ENCODE measurements at places on chromosomes 4 and X. TPM values are rescaled to one million over a fixed set of nuclear protein-coding genes. Genes with fewer than 3 reads are reported as not detected.
A peak's percentile ranks its signal among the peaks of the same experiment; 100 is the strongest.

- H3K27me3 ChIP-seq = no peaks in the 10 kb centered on the region
- H3K36me3 ChIP-seq = no peaks in the 10 kb centered on the region
- H3K4me3 ChIP-seq = peak overlapping the region; percentile 62
These were observed 4.7 kb downstream of the SLIT2 start for GRCh38 chr4:20256381-20256881.

- no peak overlapping the region for H3K27ac ChIP-seq
- no peaks in the 10 kb centered on the region for H3K4me1 ChIP-seq
- H3K4me3 ChIP-seq = no peak overlapping the region
These were observed 132.2 kb upstream of the TRIM2 start for GRCh38 chr4:153071958-153072598.

DNA sequence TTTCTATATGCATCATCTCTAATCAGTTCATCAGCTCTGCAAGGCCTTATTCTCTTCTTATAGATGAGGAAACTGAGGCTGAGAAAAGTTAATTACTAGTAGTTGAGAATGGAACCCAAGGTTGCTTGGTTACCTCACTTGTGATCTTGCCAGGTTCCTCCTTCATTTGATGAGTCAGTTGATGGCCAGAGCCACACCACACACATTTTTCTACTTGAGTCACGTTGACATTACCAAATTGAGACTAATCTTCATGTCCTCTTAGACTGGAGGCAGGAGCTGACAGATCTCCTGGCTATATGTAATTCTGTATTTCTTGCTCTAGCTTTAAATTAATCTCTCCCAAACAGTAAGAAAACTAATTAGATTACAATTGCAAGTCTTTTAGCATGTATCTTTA lies 428.4 kb downstream of the AFF2 start:
- no peak overlapping the region for H3K27ac ChIP-seq
- H3K4me3 ChIP-seq = no peak overlapping the region
- no peak for DNase-seq
- no peaks in the 10 kb centered on the region for H3K36me3 ChIP-seq

GRCh38 chrX:53309837-53310236 lies 28.5 kb upstream of the IQSEC2 start:
- H3K36me3 ChIP-seq = no peaks in the 10 kb centered on the region
- no peaks in the 10 kb centered on the region for H3K4me1 ChIP-seq
- no peaks in the 10 kb centered on the region for H3K27me3 ChIP-seq
- no peak for DNase-seq
- H3K4me3 ChIP-seq = no peak overlapping the region
- no peak overlapping the region for H3K27ac ChIP-seq

DNA sequence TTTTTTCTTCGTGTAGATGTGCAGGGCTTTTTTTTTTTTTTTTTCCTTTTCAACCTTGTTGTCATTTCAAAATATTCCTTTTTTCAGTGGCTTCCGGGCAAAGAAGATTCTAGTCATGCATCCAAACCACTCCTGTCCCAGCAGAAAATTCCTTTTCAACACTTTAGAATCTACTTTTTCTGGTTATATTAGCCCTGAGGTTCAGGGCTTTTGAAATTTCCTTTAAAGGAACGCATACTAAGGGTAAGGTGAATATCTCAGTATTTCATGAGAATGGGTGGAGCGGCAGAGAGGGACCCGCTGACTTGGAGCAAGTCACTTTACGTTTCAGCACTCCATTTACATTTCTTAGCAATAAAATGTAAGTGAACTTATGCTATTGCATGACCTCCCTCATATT lies 15.6 kb upstream of the TENM3 start:
- no peak for DNase-seq
- H3K4me3 ChIP-seq = no peak overlapping the region
- H3K27ac ChIP-seq = no peak overlapping the region
- H3K36me3 ChIP-seq = no peaks in the 10 kb centered on the region

DNA sequence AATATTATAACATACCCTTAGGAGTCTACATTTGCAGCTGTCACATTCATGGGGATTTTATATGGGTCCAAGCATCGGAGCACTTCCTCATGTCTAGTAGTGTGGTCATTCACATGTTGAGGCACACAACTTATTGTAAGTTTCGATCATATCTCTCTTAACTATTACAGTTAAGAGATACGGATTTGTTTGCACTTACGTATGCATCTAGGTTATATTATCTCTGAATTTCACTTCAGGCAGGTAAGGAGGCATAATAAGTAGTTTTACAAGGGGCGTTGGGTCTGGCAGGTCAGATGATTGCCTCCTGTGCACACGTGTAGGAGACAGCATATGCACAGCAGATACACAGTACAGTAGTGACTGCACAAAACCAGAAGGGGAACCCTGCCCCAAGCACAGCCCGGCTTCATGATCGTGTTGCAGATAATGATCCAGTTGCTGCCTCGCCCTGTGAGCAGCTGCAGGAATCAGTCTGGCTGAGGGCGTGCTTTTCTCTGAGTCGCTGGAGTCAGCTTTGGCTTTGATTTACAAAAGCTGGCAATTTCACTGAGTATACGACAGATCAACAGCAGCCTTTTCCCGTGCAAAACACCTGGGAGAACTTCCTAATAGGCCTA lies 302.9 kb upstream of the GATB start:
- H3K27me3 ChIP-seq = no peaks in the 10 kb centered on the region
- no peaks in the 10 kb centered on the region for H3K36me3 ChIP-seq
- DNase-seq = no peak
- no peak overlapping the region for H3K4me3 ChIP-seq
- H3K27ac ChIP-seq = no peak overlapping the region
- H3K4me1 ChIP-seq = no peaks in the 10 kb centered on the region

The FAM90A26 gene
- not detected for total RNA-seq

GRCh38 chrX:131199091-131199490 lies 90.0 kb downstream of the IGSF1 start:
- H3K36me3 ChIP-seq = no peaks in the 10 kb centered on the region
- no peaks in the 10 kb centered on the region for H3K4me1 ChIP-seq
- H3K4me3 ChIP-seq = no peak overlapping the region
- DNase-seq = no peak
- no peaks in the 10 kb centered on the region for H3K27me3 ChIP-seq

The ATP5ME gene
- total RNA-seq = 181 TPM

The TRPC3 gene
- total RNA-seq = 0.98 TPM

GRCh38 chrX:143437439-143437838 lies 79.8 kb downstream of the SPANXN3 start:
- no peak overlapping the region for H3K27ac ChIP-seq
- H3K4me3 ChIP-seq = no peak overlapping the region
- no peaks in the 10 kb centered on the region for H3K36me3 ChIP-seq

The CASP3 gene
- total RNA-seq = 11.3 TPM

The TCEAL4 gene
- 140 TPM for total RNA-seq

GRCh38 chr4:2411786-2412510 lies 6.5 kb downstream of the ZFYVE28 start:
- no peak overlapping the region for H3K4me3 ChIP-seq
- H3K27ac ChIP-seq = no peak overlapping the region
- peaks cover 39% of the 10 kb centered on the region for H3K4me1 ChIP-seq
- H3K36me3 ChIP-seq = no peaks in the 10 kb centered on the region

DNA sequence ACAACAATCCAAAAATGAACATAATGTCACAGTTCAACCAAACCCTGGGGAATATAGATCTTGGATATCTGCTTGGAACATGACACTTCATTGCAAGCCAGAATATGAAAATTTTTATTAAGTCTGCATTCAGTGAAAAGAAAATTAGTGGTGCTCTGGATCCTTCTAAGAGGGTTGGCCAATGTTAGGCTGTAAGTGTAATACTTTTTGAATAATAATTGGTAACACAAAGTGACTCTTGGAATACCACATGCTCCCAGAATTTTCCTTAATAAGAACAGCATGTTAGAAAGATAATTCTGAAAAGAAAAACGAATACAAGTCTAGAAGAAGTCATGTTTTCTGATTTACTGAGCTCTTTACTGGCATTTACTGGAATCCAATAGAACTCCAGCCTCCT lies 175.8 kb downstream of the RASL11B start:
- H3K4me3 ChIP-seq = no peak overlapping the region
- H3K36me3 ChIP-seq = no peaks in the 10 kb centered on the region
- DNase-seq = no peak
- no peaks in the 10 kb centered on the region for H3K4me1 ChIP-seq
- no peak overlapping the region for H3K27ac ChIP-seq

DNA sequence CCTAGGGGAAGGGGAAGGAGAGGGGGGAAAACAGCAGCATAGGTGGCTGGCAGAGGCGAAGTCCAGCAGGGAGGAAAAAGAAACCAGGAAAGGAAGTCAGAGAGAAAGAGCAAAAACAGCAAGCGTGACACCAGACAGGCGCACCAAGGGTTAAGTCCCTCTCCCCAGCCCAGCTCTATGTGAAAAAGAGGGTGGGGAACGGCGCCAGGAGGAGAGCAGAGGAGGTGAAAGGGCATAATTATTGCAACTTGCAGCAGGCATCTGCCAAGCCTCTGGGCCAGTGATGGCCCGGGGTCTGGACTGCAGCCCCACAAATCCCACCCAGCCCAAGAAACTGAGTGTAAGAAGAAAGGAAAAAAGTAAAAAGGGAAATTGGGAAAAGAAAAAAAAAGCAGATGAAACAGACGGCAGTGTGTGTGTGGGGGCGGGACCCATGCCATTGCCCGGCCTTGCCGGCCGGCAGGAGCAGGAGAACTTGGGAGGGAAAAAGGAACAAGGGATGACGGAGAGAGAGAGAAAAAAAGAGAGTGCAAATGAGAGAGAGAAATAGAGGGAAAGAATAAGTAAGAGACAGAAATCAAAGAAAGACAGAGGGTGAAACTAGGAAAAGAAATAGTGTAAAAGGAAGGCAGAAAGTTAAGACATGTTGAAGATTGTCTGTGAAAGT lies 14.1 kb upstream of the RHOXF2 start:
- no peaks in the 10 kb centered on the region for H3K27me3 ChIP-seq
- no peak for DNase-seq
- no peaks in the 10 kb centered on the region for H3K36me3 ChIP-seq
- H3K4me1 ChIP-seq = no peaks in the 10 kb centered on the region
- no peak overlapping the region for H3K4me3 ChIP-seq

The NSG1 gene
- total RNA-seq = 32.9 TPM

Measured in vagina (tissue), 2 donors.